Activated CD8-positive, alpha-beta T cell treated with anti-CD3 and anti-CD28 coated beads, Interleukin-2, amount 10 ng/mL, durations not matched to agents 7 days and 5 days (primary cell): ENCODE measurements at places on chromosomes 12 and 14. TPM values are rescaled to one million over a fixed set of nuclear protein-coding genes. Genes with fewer than 3 reads are reported as not detected.

DNA sequence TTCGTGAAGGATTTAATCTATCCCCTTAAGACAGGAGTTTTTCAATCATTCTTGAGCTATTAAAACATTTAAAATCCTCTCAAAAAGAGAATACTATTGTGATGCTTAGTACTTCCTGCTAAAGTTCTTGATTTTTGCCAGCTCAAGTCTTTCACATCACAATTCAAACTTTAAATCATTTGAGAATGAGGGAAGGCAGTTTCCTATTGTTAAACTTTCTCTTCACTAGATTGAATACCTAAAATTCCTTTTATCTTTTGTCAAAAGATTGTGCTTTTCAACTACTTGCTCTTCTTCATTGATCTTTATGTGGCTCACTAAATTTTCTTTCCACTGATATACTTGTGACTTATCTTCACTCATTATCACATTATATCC, 44.1 kb downstream of the ABCD2 start:
- no peaks in the 10 kb centered on the region for H3K27me3 ChIP-seq
- peaks cover 70% of the 10 kb centered on the region for H3K36me3 ChIP-seq
- no peak for DNase-seq
- H3K4me1 ChIP-seq: no peaks in the 10 kb centered on the region
- no peak overlapping the region for H3K4me3 ChIP-seq
- H3K27ac ChIP-seq: no peak overlapping the region

DNA sequence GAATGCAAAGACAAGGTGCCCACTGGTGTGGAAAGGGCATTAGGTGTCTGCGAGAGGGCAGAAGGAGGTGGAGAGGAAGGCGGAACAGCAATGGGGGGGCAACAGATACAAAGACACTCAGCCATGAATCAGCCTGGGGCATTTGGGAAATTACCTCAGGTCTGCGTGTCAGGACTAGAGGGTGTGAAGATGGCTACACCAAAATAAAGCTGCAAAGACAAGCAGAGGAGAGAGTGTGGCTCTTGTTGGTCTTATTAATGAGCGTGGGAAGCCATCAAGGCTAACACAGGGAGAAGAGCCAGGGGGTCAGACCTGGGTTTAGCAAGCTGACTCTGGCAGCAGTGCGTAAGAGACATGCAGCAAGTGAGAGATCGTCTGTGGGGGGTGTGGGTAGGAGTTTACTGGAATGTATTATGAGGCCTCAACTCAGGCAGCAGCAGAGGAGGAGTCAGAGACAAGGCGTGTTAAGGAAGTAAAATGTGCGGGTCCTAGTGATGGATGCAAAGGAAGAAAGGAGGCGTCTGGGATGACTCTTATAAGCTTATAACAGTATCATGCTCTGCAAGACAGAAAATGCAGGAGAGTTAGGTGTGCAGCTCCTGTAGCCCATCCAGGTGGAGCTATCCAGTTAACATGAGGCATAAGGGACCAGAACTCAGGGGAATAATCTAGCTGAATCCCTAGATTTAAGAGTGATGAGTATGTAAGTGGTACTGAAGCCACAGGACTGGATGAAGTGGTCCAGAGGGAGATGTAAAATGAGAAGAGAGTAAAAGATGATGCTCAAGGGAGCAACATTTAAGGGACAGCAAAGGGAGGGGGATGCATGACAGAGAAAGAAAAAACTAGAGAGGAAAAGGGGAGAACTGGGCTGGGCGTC, 50.4 kb downstream of the KCNK10 start:
- H3K36me3 ChIP-seq: no peaks in the 10 kb centered on the region
- H3K27ac ChIP-seq: no peak overlapping the region
- no peaks in the 10 kb centered on the region for H3K4me1 ChIP-seq
- DNase-seq: no peak
- H3K4me3 ChIP-seq: no peak overlapping the region
- peaks cover 6% of the 10 kb centered on the region for H3K27me3 ChIP-seq

STAT6 gene
- 189 TPM for total RNA-seq

GCH1 gene
- total RNA-seq: 51.4 TPM

FGF6 gene
- not detected for total RNA-seq

GRCh38 chr14:104437703-104438102, 141.9 kb upstream of the C14orf180 start:
- H3K27ac ChIP-seq: no peak overlapping the region
- no peak overlapping the region for H3K4me3 ChIP-seq
- no peaks in the 10 kb centered on the region for H3K4me1 ChIP-seq
- no peaks in the 10 kb centered on the region for H3K27me3 ChIP-seq

DNA sequence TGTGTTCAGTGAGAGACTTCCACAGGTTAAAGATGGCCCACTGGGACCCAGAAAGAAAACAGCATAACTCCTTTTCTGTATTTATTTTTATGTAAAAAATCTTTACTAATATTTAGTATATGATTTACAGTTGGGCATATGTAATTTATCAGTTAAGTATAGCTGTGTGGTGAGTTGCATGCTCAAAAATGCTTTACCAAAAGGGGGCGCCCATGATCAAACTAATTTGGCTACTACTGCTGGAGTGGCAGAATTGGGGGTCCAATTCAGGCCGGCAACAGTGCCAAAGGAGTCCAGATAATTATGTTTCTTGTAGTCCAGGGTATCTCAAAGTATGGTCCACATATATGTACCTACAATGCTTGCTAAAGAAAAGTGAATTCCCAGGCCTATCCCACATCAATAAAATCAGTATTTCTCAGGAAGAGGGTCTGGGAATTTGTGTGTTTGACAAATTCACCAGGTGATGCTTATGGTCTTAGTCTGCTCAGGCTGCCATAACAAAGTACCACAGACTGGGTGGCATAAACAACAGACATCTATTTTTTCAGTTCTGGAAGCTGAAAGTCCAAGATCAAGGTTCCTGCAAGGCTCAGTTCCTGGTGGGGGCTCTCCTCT, 152.0 kb downstream of the KTN1 start:
- no peaks in the 10 kb centered on the region for H3K4me1 ChIP-seq
- no peaks in the 10 kb centered on the region for H3K36me3 ChIP-seq
- peak; percentile 64 for DNase-seq

DNA sequence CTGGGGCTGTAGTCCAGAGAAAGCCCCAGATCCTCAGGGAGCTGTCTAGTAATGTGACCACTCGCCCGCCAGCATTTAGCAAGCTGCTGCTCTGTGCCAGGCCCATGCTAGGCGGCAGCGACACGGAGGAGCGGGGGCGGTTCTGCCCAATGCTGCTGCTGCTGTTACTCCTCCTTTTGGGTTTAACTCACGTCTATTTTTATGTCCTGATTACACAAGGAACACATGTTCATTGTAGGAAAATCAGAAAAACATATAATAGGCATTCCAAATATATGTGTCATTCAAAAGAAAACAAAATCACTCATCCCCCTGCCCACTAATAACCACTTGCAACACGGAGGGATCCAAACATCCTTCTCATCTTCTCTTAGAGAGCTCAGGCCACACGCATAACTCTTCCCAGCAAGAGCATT, 30.4 kb downstream of the CCDC92 start:
- no peak overlapping the region for H3K27ac ChIP-seq
- no peak for DNase-seq
- no peaks in the 10 kb centered on the region for H3K27me3 ChIP-seq
- peaks cover 21% of the 10 kb centered on the region for H3K4me1 ChIP-seq
- H3K4me3 ChIP-seq: no peak overlapping the region
- H3K36me3 ChIP-seq: peaks cover 16% of the 10 kb centered on the region

SRRM4 gene
- not detected for total RNA-seq

DNA sequence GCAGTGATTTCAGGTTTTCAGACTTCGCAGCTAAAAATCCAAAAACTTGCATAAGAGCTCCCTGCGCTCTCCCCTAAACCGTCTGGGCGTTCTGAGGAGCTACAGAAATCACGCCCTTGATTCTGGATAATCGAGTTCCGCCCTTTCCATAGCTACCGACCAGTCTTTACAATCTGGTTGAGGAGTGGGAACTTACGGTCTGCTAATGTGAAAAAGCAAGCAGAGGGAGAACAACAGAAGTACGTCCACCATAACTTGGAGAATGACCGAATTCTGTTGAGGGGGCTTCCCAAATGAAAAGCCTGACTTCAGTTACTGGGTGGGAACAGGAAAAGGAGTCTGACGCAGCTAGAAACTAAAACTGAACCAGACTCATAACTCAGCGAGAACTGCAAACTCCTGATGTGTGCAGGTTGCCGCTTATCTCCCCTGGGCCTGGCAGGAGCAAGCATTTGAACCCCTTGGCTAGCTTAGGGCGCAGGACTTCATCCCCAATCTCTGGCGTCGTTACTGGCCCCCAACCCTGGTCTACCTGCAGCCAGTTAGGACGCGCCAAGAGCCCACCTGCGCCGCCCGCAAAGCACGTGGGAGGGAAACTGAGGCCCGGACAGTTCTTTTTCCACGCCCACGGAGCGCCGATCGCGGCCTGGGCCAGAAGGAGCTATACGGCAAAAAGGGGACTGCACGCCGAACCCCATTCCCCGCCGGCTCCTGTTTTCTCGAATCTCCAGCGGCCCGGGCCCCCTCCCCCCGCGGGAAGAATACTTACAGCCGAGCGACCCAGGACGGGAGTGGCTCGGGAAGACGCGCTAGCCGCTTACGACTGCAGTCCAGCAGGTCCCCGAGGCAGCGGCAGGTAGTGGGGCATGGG, 838 bp downstream of the LRIG3 start:
- peaks cover 28% of the 10 kb centered on the region for H3K27me3 ChIP-seq
- H3K4me3 ChIP-seq: peak overlapping the region; percentile 5
- DNase-seq: no peak
- H3K4me1 ChIP-seq: peaks cover 5% of the 10 kb centered on the region
- no peak overlapping the region for H3K27ac ChIP-seq
- H3K36me3 ChIP-seq: no peaks in the 10 kb centered on the region

- peaks cover 7% of the 10 kb centered on the region for H3K4me1 ChIP-seq
- no peaks in the 10 kb centered on the region for H3K36me3 ChIP-seq
- no peak for DNase-seq
- H3K27ac ChIP-seq: no peak overlapping the region
Measured at GRCh38 chr12:65536876-65537681, 258.6 kb downstream of the MSRB3 start.

GRCh38 chr12:108572166-108572790, 9.9 kb downstream of the ISCU start:
- no peak overlapping the region for H3K4me3 ChIP-seq
- DNase-seq: no peak
- peaks cover under 1% of the 10 kb centered on the region for H3K27me3 ChIP-seq
- H3K4me1 ChIP-seq: peaks cover 78% of the 10 kb centered on the region

DNA sequence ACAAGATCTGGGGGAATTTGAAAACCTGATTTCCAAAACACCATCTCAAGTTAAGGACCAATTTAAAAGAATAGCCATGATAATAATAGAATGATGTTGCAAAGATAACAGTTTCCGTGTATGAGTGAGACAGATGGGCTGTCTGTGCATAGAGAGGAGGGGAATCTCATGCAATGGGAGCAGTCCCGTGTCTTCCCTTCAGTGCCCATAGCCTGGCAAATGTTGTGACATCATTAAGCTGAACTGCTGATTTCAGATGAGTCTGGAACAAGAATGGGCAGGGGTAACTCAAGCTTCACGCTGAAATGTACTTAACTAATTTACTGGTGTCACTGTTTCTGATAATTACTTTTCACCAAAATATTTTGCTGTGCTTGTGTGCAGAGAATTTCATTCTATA, 454.0 kb downstream of the FOXG1 start:
- H3K36me3 ChIP-seq: no peaks in the 10 kb centered on the region
- no peak overlapping the region for H3K4me3 ChIP-seq
- DNase-seq: no peak
- H3K27ac ChIP-seq: no peak overlapping the region

GRCh38 chr14:23829736-23830471, 123.7 kb upstream of the DHRS4 start:
- H3K4me1 ChIP-seq: peaks cover 4% of the 10 kb centered on the region
- no peaks in the 10 kb centered on the region for H3K27me3 ChIP-seq
- no peak overlapping the region for H3K27ac ChIP-seq
- no peaks in the 10 kb centered on the region for H3K36me3 ChIP-seq

M6PR gene
- 170 TPM for total RNA-seq

DNA sequence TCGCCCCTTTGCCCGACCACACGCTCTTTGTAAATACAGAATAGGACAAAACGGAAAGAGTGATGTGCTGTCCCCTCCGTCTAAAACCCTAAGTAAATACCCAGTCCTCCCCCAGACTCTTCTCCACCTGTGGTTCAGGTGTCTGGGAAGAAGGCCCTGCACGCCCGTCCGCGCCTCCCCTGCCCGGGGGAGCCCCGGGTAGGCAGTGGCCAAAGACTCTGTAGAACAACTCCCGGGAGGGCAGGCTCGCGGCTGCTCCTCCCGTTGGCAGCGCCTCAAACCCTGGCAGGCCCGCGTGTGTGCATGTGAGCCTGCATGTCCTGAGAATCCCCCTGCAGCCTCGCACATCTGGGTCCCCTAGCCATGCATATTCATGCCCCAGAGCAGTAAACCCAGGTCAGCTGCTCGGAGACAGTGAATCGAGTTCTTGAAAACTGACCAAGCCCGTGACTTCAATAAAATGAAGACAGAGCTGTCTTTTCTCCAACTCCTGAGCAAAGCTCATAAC, 165.8 kb downstream of the MON2 start:
- H3K36me3 ChIP-seq: no peaks in the 10 kb centered on the region
- peaks cover 69% of the 10 kb centered on the region for H3K27me3 ChIP-seq
- H3K27ac ChIP-seq: no peak overlapping the region
- H3K4me1 ChIP-seq: peaks cover 12% of the 10 kb centered on the region
- peak; percentile 22 for DNase-seq

DNA sequence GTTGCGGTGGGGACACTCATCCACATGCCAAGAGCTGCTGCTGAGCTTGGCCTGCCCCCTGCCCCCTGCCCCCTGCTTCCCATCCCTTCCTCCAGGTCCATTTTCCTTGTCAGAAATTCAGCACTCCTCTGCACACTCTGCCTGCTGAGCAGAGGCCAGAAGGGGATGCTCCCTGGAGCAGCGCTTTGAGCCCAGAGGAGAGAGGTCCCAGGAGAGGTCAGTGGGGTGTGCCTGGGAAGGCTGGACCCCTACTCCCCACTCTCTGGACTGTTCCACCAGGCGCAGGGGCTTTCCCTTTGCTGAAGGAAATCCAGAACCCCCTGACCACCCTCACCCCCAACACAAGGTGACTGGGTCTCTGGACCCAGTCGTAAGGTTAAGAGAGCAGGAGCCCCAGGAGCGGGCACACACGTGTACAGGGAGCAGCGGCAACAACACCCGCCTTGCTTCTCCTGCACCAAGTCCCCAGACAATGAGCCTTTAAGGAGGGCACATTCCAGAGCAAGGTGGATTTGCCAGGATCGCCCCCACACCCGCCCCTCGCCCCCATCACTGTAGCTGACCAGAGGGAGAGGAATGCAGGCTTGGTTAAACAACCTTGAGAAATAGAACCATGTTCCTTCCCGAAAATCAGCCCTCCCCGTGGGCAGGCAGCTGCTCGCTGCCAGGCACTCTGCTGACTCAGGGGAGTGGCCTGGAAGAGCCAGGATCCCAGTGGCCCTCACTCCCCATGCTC, 30.7 kb downstream of the ISCA2 start:
- no peak for DNase-seq
- no peaks in the 10 kb centered on the region for H3K4me1 ChIP-seq
- H3K4me3 ChIP-seq: no peak overlapping the region
- H3K27ac ChIP-seq: no peak overlapping the region

GRCh38 chr14:21102521-21103410, 1.9 kb downstream of the TMEM253 start:
- H3K27me3 ChIP-seq: peaks cover 17% of the 10 kb centered on the region
- H3K4me1 ChIP-seq: peaks cover 45% of the 10 kb centered on the region
- H3K36me3 ChIP-seq: no peaks in the 10 kb centered on the region
- no peak for DNase-seq

- no peaks in the 10 kb centered on the region for H3K27me3 ChIP-seq
- peaks cover 5% of the 10 kb centered on the region for H3K36me3 ChIP-seq
- H3K4me1 ChIP-seq: peaks cover 18% of the 10 kb centered on the region
- H3K4me3 ChIP-seq: no peak overlapping the region
- no peak overlapping the region for H3K27ac ChIP-seq
- no peak for DNase-seq
Measured at GRCh38 chr12:46445093-46445492, 72.5 kb upstream of the SLC38A2 start.

KRT75 gene
- not detected for total RNA-seq
